SK-N-DZ (cell line): ENCODE measurements at places on chromosomes 4 and X.
A peak's percentile ranks its signal among the peaks of the same experiment; 100 is the strongest.

DNA sequence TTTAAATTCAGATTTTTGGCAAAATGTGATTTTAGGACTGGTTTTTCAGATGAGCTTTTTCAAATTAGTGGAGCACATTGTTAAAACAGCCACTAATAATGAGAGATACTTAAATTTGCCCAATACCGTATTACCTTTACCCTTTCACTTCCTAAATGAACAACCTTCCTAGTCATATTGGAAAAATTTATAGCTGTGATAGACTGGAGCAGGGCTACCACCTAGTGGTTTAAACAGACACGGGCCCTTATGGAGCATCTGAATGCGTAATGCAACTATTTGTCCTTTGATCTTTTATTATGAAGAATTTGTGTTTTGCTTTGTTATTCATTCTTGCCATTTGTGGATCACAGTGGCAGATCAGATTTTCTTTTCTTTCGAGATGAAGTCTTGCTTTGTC, 72.7 kb downstream of the KDM6A start:
- no peak for DNase-seq

DNA sequence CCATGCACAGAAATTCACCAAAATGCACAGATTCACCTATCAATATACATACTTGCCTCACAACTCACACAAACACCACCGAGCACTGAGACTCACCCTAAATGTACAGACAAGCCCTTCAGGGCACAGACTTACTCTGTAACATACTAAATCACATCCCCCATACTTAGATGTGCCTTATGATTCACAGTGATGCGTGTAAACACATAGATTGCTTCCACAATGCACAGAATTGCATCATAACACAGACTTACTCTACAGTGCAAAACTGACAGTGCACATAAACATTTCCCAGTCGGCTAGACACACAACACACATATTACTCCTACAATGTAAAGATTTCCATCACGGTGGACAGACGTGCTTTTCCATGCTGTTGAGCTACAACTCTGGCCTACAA, 6.2 kb downstream of the LINC00632 start:
- no peak for DNase-seq

- DNase-seq: peak; percentile 93
Measured at GRCh38 chr4:42309361-42310260, 87.7 kb upstream of the SHISA3 start.

- DNase-seq: no peak
Measured at GRCh38 chr4:118746251-118746919, 61.2 kb downstream of the METTL14 start.

DNA sequence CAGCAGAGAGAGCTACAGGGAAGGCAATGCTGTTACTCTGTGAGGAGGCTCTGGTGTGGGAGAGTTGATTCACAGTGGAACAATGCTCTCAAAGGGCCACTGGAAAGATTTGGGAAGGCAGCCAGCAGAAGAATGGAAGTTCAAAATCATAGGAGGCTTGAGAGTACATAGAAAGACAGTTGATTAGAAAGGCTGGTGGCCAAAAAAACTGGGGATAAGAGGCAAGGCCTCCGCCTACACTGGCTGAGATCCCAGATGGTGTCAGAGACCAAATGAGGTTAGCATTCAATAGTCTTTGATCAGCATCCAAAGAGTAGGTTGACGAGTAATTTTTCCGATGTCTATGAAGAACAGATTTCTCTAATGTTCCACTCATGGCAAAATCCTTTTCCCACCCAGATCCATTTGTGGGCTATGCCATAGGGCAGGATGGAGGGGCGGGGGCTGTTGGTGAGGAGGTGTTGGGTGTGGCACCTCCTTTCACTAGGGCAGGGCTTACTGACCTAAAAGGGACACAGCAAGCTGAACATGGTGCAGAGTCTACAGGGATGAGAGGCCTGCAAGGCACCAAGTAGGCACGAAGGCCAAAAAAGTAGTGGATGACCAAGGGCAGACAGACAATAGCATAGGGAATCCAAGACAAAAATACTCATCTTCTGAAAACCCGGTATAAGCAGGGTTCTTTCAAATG, 15.1 kb downstream of the TEC start:
- no peak for DNase-seq

GRCh38 chr4:171186700-171187099, 626.5 kb upstream of the GALNTL6 start:
- peak; percentile 7 for DNase-seq

DNA sequence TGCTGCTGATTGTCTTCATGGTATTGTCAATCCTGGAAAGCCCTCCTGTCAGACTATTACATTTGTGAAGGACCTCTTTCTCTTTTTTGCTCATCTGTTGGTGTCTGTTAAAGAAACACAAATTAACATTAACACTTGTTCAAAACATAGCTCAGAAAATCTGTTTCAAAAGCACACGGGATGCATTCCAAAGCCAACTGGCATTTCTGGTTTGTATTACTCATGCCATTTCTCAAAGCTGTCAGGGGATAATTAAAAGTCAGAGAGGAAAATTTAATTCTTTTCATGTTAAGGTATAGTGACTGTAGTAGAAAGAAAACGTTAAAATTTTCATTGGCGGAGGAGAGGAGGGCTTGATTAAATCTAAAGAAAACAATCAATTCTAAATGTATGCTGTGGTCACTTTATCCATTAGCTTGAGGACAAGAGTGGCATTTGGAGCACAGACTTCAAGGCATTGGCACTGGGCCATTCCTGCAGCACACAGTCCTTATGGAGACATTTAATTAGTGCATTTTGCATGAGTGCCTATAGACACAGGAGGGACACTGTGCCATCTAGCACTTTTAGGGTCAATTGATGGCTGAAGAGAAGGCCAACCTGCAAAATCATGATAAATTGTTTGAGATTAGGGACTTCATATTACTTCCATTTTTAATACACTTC, 21.2 kb upstream of the GLRA2 start:
- peak; percentile 25 for DNase-seq
